ENCODE measurements at places on chromosomes 6 and 20.

- no peak for DNase-seq
These were observed 118.0 kb downstream of the PCSK2 start for GRCh38 chr20:17344790-17345189.

DNA sequence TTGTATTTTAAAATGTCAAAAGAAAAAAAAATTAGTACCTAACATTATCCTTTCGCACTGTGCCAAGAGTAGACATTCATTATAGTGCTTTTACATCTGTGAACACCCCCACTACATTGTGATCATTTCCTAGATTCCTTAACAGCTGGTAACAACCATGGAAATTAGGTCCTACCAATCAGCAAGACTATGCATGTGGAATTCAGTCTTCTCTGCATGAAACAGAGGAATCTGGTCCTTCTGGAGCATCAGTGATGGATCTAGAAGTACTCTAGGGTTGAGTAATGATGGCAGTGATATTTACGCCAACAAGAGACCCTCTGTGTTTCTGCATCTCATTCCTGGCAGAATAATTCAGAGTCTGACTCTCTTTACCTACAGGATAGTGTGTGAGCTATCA is 9.4 kb downstream of the OR12D1 start:
- DNase-seq, result no peak

GRCh38 chr6:92496527-92496926 is 922.8 kb downstream of the EPHA7 start:
- DNase-seq, result no peak

DNA sequence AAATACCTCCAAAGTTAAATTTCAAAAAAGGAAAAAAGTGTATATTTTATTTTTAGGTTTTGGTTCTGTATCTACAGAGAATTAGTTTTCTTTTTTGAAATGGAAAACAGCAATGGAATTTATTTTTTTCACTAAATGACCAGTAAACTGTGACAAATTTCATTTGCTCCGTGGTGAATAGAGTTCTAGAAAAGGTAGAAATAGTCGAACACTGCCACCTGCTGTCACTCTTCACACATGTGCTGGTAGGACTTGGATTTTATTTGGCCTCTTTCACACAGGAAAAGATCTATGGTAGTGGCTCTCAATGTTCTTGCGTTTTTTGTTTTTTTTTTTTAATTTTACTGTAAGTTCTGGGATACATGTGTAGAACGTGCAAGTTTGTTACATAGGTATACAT is 312.5 kb downstream of the EYA4 start:
- no peak for DNase-seq

GRCh38 chr6:38714239-38715015 is 684 bp upstream of the DNAH8 start:
- no peak for DNase-seq

GRCh38 chr6:125066964-125067363 is 86.6 kb upstream of the TPD52L1 start:
- no peak for DNase-seq
